Nucleus accumbens (tissue), 56 donors: ENCODE measurements at places on chromosomes 11 and 22.

DNA sequence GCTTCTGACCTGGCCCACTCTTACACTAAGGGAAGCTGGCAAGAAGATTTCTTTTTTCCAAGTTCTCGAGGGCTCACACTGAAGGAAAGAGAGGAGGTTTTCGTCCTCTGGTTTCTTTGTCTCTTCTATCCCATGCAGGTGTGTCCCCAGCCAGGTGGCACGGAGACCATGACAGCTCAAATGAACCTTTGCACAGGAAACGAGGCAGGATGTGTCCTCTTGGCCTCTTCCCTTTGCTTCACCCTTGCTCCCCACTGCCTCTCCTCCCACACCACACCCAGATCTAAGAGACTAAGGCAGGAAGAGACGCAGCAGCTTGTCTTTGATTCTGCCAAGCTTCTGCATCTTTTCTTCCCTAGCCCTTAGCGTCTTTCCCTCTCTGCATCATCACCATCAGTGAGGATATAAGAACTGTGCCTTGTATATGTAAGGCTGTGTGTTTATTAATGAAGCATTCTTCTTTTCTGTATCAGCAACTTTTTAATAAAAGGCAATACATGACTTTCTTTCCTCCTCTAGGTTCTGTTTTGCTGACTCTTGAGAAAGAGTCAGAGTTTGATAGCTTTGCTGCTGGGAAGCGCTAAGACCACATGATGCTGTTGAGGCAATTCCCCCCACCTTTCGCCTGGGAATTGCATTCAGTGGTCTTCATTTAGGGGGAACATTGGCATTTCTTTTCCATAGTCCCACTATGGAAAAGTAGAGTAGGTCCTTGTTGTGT is 56.0 kb upstream of the PARVA start:
- no peak for DNase-seq

GRCh38 chr22:27867085-27867952 is 51.7 kb downstream of the PITPNB start:
- no peak for DNase-seq

DNA sequence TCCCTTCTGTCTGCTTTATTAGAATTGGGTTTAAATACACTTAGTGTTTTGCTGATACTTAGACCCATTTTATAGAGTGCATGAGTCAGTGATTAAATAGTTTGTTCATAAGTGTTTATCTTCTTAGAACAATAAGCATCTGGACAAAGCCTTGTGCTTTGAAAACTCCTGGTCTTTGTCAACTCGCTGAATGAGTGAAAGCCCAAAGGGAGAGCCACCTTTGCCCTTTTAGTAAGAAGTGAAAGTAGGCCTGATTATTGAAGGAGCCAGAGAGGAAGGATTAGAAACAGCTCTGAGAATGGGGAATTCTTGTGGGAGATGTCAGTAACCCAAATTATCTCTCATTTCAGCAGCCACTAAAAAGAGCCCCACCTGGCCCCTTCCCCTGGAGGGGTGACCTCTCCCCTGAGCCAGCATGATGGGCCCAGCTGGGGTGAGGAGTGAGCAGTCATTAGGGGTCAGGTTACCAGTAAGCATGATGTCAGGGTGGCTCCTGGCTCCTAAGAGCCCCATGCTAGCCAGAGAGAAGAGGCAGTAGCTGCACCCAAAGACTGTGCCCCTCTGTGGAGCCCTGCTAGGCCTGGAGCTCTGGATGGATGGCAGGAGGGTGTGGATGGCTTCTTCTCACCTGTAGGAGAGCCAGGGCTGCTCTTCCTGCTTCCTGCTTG is 125.1 kb upstream of the E2F8 start:
- DNase-seq = no peak

DNA sequence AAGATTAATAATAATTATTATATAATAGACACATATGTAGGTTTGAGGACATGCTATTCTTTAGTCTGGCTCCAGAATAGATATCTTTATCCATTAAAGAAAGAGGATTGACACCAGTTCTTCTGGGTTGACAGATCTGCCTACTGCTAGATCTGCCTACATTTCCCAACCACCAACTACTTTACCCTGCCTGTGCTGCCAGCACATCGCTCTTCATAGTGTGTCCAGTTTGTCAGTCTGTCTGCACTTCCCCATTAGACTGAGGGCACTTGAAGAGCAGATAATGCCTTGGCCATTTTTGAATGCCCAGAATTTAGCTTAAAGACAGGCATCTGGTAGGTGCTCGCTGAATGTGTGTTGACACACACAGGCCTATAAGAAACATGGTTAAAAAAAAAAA is 910.1 kb upstream of the FAT3 start:
- no peak for DNase-seq

DNA sequence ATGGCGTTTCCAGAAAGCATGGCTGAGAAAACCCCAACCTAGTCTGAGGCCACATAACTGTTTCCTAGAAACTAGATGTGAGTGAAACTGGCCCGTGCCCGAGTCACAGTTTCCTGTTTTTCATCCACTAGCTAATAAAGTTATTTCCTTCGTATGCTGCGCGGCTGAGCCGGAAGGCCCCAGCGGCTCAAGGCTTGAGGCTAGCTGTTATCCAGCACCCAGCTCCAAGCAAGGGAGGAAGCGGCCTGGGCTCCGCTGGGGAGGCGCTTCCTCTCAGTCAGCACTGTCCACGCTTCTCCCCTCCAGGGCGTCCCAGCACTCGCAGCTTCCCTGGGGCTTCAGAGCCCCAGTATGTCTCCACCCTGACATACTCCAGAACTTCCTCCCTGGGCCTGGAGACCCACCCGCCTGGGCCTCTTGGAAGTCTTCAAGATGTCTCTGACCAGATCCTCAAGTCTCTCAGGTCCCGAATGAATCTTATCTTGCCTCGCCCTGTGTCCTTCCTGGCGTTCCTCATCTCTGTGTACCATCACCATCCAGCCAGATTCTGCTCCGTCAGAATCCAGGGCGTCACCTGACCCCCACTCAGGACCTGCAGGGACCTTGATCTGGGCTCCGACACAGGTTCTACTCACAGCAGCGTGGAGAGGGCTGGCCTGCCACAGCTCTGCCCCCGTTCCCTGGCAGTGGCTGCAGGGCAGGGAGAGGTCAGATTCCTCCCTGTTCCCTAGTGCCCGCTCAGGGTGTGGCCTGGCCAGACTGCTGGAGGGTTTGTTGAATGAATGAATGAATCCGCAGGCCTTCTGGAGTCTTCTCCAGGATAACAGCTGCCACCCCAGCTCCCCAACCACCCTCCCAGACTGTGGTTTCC is 81.9 kb downstream of the LRRC32 start:
- DNase-seq = no peak

GRCh38 chr11:65850217-65851082 is 7.5 kb downstream of the CFL1 start:
- no peak for DNase-seq

- DNase-seq = no peak
Observed at GRCh38 chr22:50190182-50190940, 4.6 kb downstream of the TRABD start.

DNA sequence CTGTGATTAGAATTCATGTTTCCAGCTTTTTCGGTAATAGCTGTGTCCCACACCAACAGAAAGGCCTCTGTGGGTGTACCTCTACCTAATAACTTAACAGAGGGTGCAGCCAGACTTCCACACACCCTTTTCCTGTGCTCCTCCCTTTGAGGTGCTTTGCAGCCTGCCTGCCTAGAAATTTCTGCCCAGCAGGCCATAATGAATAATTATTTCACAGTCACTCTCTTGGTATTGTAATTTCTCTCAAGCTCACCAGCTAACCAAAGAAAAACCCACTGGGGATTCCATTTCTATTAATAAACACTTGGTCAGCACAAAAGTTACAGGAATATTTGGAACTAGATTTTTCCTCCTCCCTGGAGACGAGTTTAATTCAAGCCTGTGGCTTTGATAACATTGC is 13.3 kb downstream of the WT1 start:
- no peak for DNase-seq

DNA sequence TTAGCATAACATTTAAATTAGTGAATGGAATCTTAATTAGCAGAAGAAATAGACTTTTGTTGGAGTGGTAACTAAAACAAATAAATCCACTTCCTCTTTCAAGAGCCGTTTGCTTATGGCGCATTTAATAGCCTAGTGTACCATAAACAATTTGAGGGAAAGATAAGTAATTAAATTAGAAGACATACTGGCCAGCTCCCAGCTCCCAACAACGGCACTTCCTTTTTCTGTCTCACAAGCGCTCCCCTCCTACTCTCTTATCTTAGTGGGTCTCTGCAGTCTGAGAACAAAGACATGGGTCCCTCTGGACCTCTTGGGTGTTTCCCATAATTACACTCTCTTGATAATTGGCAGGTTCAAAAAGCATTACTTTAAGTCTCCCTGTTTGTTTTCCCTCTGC is 146.0 kb downstream of the OPCML start:
- no peak for DNase-seq

- DNase-seq = no peak
Observed at GRCh38 chr22:48804811-48805301, 1022.8 kb downstream of the BRD1 start.

GRCh38 chr11:74019860-74020259 is 11.0 kb upstream of the UCP3 start:
- no peak for DNase-seq

DNA sequence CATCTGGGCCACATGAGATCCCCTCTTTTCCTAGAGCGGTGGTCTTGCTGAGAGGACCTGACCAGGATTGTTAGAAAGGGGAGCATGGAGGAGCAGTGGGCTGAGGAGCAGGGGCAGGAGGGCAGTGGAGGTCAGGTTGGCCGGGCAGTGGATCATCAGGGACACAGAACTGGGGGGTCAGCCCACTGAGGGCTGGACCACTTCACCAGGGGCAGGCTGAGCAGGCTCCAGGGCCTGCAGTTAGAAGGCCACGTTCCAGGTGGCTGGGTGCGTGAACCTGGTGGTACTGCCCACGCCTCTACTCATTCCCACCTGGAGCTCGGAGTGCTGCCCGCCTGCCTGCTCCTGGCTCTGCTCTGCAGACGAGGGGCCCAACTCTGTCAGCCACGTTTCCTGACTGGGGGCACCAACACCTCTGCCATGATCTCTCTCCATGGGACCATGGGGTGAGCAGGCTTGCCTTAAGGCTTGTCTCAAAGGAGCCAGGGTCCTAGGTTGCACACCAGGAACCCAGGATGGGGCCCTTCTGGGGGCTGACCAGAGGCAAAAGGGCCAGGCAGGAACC is 9.7 kb downstream of the MRGPRF start:
- no peak for DNase-seq

- no peak for DNase-seq
Observed at GRCh38 chr11:1573077-1573902, 1.2 kb upstream of the DUSP8 start.

GRCh38 chr11:2533587-2534133 is 88.9 kb downstream of the KCNQ1 start:
- no peak for DNase-seq

- no peak for DNase-seq
Observed at GRCh38 chr11:94830722-94831510, 62.8 kb downstream of the AMOTL1 start.

GRCh38 chr11:96680211-96681018 is 290.6 kb downstream of the JRKL start:
- no peak for DNase-seq

DNA sequence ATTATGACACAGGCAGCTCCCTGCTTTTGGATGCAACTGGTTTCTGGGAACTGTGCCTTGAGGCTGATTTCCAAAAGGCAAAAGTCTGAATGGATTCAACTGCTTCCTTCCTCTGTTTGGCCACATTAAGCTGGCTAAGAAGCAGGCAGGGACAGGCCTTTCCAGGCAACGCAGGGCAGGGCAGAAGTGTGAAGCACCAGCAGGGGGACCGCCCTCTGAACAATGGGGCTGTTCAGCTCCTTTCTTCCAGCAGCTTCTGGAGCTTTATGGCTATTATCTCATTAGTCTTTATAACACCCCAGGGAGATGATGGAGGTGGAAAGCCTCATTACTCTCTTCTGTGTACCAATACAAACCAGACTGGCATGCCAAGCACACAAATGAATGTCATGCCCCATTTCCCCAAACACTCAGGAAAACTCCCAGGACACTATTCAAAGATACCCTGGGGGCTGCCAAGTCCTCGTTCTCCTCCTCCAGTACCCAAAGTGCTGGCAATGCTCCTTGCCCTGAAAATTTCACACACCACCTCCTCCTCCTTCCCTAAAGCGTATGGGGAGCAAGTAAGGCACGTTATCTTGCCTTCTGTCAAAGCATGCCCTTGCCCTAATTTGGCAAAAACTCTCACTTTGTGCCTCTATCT is 21.3 kb downstream of the MORC2 start:
- DNase-seq = peak; percentile 67

DNA sequence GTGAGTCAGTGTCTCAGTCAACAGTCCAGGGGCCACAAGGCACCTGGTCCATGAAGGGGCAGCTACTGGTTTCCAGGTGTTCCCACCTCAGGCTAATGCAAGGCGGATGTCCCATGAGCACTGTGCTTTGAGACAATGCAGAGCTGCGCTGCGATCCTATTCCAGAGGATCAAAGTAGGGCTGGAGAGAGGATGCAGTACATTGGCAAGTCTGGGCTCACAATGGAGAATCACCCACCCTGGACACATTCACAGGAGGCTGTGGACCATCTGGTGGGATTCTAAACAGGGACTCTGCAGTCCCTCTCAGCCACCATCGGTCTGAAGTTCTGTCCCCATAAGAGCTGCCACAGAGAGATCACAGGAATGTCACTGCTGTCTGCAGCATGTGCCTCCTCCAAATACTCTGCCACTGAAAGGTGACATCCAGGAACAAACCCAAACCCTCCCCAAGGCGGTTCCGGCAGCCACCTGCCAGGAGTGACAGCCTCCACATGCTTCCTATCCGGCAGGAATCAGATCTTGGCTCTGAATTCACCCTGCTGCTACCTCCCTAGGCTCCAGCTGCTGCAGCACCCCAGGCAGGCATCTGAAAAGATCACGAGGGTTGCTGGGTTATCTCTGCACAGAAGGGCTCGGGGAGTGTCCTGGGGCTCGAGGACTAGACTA is 45.3 kb upstream of the SERPIND1 start:
- DNase-seq = no peak

DNA sequence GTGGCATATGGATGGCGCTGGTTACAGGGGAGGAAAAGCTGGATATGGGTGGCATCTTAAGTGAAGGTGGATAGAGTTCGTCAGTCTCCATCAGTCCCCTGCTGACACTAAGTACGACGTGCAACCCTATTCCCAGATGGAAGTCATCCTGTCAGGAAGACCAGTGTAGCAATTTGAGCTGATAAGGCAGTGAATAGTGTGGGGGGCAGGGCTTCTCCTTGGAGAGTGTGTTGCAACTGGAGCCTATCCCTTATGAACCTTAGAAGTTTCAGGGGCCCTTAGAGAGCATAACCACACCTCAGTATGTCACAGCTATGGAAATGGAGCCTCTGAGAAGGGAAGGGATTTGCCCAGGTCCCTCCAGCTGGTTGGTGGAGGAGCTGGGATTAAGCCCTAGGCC is 36.1 kb upstream of the ANKK1 start:
- DNase-seq = no peak

- DNase-seq = no peak
Observed at GRCh38 chr11:117662255-117662654, 134.8 kb downstream of the DSCAML1 start.

- no peak for DNase-seq
Observed at GRCh38 chr11:74871037-74871436, 77.9 kb downstream of the XRRA1 start.

GRCh38 chr11:27158456-27159334 is 118.1 kb downstream of the BBOX1 start:
- no peak for DNase-seq

- DNase-seq = no peak
Observed at GRCh38 chr11:60871378-60872061, 4.2 kb downstream of the ZP1 start.

- no peak for DNase-seq
Observed at GRCh38 chr22:33167998-33168790, 110.0 kb upstream of the SYN3 start.
